ENCODE measurements at places on chromosomes 2 and 18.

- DNase-seq, result no peak
Measured at GRCh38 chr2:179238027-179238426, 26.6 kb downstream of the SESTD1 start.

DNA sequence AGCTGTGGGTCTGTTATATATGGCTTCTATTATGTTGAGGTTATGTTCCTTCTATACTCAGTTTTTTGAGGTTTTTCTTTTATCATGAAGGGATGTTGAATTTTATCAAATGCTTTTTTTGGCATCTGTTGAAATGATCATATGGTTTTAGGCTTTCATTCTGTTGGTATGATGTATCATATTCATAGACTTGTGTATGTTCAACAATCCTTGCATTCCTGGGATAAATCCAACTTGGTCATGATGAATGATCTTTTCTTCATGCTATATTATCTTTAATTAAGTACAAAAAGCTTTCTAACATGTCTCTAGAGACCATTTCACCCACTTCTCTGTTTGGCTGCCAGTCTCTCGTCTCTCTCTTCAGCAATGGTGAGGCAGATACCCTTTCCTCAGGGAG, 54.2 kb downstream of the MDH1 start:
- no peak for DNase-seq

DNA sequence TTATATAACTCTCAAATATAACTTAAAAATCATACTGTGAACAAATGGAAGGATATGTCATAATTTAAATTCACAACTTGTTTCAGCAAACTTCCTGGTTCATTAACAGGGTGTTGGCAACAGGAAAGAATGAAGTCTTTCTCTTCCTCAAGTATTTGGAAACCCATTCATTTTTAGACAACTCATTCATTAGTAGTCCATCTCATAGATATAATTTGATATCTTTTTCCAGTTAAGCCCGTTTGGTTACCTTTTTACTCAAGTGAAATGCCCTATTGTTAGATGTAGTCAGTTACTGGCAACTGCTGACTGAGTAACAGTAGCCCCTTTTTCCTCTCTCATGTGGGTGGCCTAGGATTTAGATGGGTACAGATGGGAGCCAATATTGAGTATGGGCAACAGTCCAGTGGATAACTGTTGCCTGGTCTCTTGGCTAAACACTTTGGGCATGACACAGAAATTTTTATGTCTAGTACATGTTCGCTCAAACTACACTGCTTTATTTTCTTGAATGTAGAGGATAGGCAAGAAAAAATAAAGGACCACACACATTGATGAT, 4.6 kb upstream of the UGP2 start:
- DNase-seq, result no peak

- DNase-seq, result no peak
Measured at GRCh38 chr2:105254531-105255210, 13.1 kb downstream of the GPR45 start.

DNA sequence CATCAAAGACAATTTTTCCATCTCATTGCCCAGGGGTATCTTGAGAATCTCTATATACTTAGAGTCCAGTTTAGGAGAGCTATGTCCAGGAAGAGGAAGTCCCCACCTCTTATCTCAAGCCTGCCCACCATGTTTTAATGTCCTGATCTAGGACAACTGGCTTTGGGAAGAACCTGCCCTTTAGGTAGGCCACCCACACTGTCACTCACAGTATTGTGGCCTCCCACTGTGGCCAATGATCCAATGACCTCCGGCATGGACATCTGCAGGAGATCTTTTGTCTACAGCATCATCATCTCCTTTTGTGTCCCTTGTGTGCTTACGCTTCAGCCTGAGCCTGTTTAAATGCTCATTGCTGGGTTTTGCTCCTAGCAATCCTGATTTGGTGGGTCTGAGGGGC, 77.4 kb downstream of the SLC4A3 start:
- DNase-seq, result no peak

DNA sequence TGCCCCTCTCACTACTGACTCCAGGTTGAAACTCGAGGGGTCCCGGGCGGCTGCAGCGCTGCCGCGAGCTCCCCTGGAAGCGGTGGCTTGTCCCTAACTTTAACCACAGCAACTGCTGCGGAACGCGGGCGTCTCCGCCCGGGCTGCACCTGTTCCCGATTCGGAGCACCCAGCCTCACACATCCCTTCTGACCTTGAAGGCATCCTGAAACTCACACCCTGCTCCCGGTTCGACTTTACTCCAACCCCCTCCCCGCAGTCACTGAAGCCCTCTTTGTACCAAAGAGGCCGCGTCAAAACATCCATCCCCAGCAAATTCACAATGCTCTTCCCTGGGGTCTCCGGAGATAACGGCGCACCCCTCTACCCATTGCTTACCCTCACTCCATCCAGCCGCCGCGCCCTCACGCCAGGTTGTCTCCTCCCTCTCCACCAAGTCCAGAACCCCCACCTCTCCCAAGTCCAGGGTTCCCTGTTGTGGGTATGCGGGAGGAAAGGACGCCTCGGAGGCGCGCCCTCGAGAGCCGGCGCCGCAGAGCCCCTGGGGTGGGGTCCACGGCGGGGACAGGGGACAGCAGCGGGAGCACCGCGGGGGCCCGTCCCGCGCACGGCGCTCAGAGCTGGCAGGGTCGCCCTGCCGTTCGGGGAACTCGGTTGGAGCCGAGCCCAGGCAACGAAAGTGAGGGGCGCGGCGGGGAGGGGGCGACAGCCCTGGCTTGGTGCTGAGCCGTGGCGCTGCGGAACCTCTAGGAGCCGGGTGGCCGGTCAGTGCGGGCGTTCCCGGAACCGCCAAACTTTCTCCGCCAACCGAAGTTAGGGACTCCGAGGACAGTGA, 934 bp downstream of the MYO5B start:
- no peak for DNase-seq

- no peak for DNase-seq
Measured at GRCh38 chr2:118806797-118807667, 40.4 kb downstream of the EN1 start.
